CD8-positive, alpha-beta T cell (primary cell): ENCODE measurements at places on chromosomes 13 and 19. TPM values are rescaled to one million over a fixed set of nuclear protein-coding genes. Genes with fewer than 3 reads are reported as not detected.

GRCh38 chr13:61728471-61728870, 312.8 kb upstream of the PCDH20 start:
- no peak for DNase-seq

GRCh38 chr13:111462221-111462764, 141.9 kb downstream of the TEX29 start:
- no peak for DNase-seq

DNA sequence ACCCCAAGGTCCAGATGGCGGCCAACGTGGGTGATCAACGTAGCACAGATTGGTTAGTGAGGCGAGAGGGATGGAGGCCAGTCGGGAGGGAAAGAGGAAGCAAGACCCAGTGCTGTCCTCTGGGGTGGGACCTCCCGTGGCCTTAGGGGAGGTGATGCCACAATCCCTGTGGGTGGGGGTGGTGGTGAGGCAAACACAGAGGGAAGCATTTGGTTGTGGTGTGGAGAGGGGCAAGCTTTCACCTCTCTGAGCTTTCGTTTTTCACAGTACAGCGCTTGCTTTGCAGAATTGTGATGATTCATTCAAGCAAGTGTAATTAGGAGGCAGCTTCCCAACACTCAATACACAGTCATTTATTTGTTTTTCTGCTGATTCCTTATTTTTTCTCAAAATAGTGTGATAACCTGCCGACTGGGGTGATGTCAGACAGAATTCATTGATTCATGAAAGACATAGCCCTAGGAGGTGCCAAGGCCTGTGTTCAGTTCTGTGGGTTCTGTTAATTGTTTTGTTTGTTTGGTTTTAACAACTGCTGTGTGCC, 2.4 kb downstream of the LENG8 start:
- no peak for DNase-seq

DNA sequence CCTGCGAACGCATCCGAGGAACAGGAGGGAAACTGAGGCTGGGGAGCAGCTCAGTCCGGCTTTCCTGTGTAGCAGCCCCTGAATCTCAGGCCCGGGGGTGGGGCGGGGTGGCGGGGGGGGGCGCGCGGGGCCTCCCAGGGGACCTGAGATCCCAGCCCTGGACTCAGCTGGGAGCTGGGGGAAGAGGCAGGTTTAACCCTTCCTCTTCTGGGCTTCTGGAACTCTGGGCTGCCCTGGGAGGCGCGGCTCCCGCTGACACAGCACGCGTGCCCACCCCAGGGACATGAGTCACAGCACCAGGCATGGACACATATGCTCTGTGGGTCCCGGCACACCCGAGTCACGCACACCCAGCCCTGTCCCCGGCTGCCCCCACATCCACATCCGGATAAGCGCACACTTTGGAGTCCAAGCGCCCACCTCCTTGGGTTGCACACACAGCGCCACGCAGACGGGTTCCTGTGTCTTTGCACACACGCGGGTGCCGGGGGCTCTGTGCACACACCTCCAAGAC, 3.5 kb upstream of the CIRBP start:
- peak; percentile 58 for DNase-seq

DNA sequence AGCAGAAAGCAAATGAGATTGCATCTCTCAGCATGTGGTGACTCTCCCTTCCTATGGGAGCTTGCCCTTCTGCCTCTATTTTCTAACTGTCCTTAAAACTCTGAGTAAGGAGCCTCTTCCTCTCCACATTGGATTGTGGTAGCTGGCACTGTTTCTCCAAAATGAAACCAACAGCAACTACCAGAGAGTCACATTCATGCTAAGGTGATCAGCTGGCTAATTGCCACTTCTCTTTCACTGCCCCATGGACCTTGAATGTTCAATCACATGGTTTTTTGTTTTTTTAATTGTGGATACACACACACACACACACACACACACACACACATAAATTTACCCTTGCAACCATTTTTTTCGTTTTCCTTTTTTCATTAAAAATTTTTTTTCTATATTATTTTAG, 154.7 kb upstream of the TSC22D1 start:
- no peak for DNase-seq

DNA sequence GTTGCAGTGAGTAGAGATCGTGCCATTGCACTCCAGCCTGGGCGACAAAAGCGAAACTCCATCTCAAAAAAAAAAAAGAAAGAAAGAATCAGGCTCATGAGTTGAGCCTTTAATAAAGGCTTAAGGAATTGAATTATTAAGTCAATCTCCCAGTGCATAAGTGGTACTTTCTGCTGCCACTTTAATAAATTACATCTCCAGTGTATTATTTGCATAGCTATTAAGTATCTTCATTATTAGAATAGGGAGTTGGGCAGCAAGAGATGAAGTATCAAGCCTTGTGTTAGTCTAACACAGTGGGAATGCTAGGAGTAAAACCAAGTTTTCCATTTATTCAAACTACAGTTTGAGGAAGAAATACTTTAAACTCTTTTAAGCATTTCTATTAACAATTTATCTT, 15.6 kb upstream of the FAM124A start:
- no peak for DNase-seq

GRCh38 chr19:48632692-48633147, 4.5 kb downstream of the DBP start:
- no peak for DNase-seq

DNA sequence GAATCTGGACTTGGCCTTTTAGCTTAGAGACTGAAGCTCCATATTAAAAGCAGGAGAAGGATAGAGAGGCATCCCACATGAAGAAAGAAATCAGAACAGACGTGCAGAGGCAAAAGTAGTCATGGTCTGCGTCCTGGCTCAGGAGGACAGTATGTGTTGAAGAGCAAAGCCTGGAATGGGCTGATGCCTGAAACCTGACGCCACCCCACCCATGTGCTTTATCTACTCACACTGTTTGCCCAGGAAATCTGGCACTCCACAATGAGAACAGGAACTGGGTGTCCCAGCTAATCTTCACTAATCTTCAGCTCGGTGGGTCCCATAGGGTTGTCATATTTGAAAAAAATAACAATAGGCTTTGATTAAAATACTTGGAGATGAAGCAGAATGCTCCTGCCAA, 549.0 kb upstream of the GPC6 start:
- DNase-seq = no peak

NLRP11 gene
- total RNA-seq = not detected

UGGT2 gene
- total RNA-seq = not detected

C13orf42 gene
- not detected for total RNA-seq

SPACA4 gene
- total RNA-seq = not detected

LRRC4B gene
- total RNA-seq = not detected

LIN7B gene
- total RNA-seq = 2.7 TPM
